NCI-H187 (cell line): ENCODE measurements at places on chromosomes 3 and 15.

- DNase-seq, result no peak
These were observed 261.4 kb downstream of the EPHA3 start for GRCh38 chr3:89368846-89369245.

GRCh38 chr3:191378142-191378812 lies 48.0 kb upstream of the UTS2B start:
- DNase-seq, result no peak

- DNase-seq, result peak; percentile 29
These were observed 163.3 kb downstream of the AKAP13 start for GRCh38 chr15:85543741-85544155.

- DNase-seq, result no peak
These were observed 12.2 kb downstream of the H1-8 start for GRCh38 chr3:129555153-129555550.

GRCh38 chr3:124660599-124660998 lies 69.7 kb upstream of the UMPS start:
- no peak for DNase-seq

GRCh38 chr15:50881121-50882048 lies 27.1 kb upstream of the AP4E1 start:
- no peak for DNase-seq

DNA sequence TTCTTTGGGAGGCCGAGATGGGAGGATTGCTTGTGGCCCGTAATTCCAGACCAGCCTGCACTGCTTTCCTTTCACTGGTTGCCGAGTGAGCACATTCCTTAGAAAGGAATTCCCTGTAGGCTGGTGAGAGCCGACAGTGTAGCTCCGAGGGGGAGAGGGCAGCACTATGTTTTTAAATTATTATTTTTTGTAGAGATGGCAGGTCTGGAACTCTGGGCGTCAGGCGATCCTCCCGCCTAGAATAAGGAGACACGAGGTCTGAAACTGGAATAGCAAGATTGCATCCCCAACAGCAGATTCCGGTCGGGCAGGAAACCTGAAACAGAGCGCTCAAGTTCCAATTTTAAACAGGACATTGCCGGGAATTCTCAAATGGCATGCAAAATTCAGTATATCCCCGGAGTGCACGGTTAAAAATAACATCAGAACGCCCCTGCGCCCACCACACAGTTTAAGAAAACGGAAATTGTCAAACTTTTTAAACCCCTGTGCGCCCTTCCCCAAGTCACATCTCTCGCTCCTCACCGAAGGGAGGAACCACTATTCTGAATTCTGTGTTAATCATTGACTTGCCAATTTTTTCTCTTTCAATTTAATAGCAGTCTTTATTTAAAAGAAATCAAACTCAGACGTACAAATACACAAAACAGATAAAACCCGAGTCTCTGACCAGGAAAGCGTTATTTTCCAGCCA lies 643 bp upstream of the RNU5B-1 start:
- no peak for DNase-seq

DNA sequence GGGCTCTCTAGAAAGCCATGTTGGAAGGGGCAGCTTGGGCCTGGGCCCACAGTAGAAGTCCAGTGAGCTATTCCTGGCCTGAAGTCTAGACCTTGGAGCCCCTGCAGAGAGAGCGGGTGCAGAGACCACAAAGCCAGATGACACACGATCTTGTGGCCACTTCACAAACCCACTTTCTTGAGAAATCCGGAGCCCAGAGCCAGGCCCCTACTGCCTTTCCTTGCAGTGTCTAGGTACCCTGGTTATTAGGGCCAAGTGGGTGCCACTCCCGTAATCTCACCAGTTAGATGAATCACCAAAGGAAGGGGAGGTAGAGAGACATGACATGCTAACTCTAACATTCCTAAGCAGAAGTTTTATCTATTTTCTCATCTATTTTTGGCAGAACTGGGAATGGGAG lies 72.5 kb upstream of the ADAMTSL3 start:
- DNase-seq, result no peak
